ENCODE measurements at places on chromosomes 1 and 21.

GRCh38 chr21:45141507-45141906, 67.1 kb downstream of the ADARB1 start:
- DNase-seq = no peak

DNA sequence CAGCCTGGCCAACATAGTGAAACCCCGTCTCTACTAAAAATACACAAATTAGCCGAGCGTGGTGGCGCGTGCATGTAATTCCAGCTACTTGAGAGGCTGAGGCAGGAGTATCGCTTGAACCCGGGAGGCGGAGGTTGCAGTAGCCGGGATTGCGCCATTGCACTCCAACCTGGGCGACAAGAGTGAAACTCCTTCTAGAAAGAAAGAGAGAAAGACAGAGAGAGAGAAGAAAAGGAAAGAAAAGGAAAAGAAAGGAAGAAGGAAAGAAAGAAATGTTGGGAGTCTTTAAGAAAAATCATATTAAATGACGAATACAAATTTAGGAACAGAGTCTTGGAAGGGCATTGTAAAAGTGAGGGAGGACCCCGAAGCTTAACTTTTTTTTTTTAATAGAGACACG, 1.8 kb upstream of the HNRNPR start:
- no peak for DNase-seq

GRCh38 chr1:221381910-221382623, 359.8 kb downstream of the DUSP10 start:
- DNase-seq = no peak

DNA sequence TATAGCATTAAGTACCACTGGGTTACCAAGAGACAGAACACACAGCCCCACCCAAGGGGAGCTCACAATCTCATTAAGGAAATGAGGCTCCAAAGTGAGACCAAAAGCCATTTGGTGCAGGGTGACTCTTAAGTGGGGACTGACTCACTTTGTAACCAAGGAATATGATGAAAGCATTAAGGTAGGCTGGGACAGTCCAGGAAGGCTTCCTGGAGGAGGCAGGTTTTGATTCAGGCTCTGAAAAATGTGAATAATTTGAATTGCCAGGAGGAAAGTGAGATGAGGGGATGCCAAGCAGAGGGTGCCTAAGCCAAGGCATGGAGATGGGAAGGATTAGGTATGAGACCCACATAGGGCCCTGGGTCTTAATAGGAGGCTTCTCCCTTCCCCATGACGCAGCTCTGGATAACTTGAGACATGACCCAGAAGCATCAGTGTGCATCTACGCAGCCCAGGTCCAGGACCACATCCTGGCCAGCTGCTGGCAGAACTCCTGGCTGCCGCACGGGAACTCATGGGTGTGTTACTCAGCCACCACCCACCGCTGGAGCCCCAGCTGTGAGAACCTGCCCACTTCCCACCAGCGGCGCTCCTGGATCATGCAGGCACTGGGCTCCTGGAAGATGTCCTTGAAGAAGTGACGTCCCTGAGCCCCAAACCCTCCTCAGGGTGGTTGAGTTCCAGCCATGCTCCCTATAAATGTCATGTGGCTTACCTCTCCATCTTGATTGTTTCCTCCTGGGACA, 5.9 kb upstream of the TTC4 start:
- DNase-seq = no peak

- DNase-seq = no peak
Measured at GRCh38 chr1:46452931-46453325, 36.7 kb upstream of the DMBX1 start.

DNA sequence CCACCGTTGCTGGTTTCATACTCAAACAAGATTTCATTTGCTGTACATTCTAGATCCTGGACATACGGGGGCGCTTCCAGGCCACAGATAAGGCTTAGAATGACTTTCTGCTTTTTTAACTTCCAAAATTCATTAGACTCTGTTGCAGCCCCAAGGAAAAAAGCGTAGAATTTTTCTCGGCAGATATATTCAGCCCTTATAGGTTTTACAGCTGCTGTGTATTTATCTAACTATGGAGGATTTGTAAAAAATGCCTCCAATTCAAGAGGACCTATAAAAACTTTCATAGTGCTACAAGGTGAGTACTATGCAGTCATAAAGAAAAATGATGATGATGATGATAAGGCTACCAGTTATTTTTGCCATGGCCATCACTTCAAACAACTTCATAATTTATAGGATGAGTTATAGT, 51.6 kb downstream of the SLC30A10 start:
- DNase-seq = no peak

DNA sequence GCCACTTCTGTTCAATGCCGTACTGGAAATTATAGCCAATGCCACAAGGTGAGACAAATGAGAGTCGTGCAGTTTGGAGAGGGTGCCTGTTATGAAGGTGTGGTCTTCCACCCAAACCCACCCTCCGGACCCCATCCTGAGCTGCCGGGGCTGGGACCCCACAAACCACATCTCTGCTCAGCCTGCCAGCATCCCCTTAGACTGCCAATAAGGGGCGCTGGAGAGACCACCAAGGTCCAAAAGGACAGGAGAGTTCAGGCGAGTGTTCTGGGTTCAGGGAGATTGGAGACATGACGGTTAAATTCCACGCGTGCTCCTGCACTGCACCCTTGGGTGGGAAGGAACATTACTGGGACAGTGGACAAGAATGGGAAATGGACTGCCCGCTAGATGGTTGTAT, 48.7 kb upstream of the COL18A1 start:
- no peak for DNase-seq

- no peak for DNase-seq
Measured at GRCh38 chr1:66533804-66534740, at the start of gene SGIP1. Gene SGIP1 (plus strand): TSS chr1:66534153. CDS start chr1:66534359, 206 bp downstream.

- DNase-seq = no peak
Measured at GRCh38 chr1:229614701-229615100, 11.2 kb downstream of the TAF5L start.

GRCh38 chr1:18556364-18556763, 74.3 kb upstream of the PAX7 start:
- DNase-seq = no peak

DNA sequence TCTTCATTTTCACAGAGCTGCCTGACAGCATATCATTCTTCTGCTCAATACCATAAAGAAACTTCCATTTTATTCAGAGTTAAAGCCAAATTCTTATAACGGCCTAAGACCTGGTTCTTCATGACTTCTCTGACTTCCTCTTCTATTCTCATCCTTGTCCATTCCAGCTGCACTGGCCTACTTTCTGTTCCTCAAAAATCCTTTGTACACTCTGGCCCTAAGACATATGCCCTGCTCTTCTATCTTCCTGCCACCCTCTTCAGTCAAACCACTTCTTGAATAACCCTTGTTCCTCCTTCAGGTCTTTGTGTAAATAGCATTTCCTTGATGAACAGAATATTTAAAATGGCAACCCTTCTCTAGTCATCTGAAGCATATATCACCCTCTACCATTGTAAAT, 1338.7 kb upstream of the ADGRL2 start:
- DNase-seq = no peak

- no peak for DNase-seq
Measured at GRCh38 chr1:44642925-44643324, 31.4 kb downstream of the TMEM53 start.

DNA sequence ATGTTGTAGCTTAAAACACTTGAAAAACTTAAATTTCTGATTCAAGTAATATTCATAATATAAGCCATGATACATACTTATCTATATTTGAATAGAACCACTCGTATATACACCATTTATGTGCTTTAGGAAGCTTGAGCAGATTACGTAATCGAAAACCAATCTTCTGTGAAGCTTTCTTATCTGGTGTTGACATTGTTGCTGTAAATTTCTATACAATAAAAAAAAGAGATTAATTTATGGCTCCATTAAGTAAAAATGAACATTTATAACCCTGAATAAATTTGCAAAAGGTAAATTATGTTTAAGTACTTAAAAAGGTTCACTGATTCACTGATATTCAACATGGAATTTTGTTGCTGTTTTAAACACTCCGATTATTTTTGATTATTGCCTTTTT, 21.4 kb downstream of the LIN9 start:
- no peak for DNase-seq

GRCh38 chr21:29751473-29752185, 188.2 kb downstream of the GRIK1 start:
- no peak for DNase-seq

- no peak for DNase-seq
Measured at GRCh38 chr1:202245391-202245790, 51.8 kb downstream of the LGR6 start.

DNA sequence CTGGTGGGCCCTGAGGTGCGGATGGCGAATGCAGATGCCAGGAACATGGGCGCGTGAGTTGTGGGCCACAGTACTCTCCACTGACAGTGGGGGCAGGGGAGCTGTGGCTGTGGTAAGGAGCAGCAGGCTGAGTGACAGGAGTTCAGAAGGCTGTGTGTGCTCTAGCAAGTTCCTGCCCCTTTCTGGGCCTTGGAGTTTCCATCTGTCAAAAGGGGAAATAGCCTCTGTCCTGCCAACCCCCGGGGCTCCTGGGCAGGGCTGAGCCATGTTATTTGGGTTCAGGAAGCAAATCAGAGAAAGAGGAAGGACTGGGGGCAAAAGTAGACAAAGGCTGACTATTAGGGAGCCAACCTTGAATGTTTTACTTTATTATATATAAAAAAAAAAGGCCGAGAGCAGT, 19.5 kb upstream of the MFN2 start:
- DNase-seq = no peak

DNA sequence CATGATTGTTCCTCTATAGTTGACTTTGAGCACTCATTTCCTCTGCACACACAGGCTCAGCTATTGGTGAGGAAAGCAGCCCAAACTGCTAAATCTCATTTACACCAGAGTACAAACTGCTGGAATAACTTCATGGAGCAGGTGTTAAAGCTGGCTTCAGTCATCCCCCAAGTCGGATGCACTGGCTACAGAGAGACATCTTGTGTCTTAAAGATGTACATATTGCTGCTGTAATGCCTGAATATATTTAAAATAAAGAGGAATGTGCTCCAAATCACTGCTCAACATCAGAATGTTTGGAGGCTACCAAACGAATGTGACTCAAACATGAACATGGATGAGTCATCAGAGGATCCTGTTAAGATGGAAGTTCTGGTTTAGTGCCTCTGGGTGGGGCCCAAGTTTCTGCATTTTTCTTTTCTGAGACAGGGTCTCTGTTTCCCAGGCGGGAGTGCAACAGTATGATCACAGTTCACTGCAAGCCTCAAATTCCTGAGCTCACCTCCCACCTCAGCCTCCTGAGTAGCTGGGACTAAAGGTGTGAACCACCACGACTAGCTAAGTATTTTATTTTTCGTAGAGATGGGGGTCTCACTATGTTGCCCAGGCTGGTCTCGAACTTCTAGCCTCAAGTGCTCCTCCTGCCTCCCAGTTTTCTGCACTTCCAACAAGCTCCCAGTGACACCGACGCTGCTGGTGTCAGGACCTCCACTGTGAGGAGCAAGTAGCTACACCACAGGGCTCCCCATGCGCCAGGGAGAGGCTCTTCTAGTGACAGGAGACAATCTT, 79.0 kb upstream of the KRTAP19-8 start:
- no peak for DNase-seq

GRCh38 chr1:211632117-211632807, 43.2 kb downstream of the NEK2 start:
- DNase-seq = no peak

- no peak for DNase-seq
Measured at GRCh38 chr1:63350320-63350719, 17.1 kb upstream of the ALG6 start.

GRCh38 chr21:44820851-44821250, 3.0 kb upstream of the SUMO3 start:
- no peak for DNase-seq

DNA sequence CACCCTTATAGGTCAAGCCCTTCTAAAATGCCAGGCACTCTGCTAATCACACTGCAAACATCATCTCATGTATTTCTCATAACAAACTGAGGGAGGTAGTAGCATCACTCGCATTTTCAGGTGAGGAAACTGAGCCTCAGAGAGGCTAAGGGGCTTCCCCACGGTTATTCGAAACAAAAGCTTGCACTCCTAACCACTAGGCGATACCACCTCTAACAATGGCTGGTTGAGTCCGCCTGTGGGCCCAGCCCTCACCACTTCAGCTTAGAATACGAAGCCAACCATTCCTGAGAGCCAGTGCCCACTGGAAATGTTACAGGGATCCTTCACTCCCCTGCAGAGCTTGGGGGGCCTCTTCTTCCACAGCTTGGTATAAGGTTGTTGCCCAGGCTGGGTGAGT, 65.3 kb upstream of the TENT5C start:
- DNase-seq = no peak

GRCh38 chr1:4784761-4785160, 130.4 kb downstream of the AJAP1 start:
- no peak for DNase-seq

DNA sequence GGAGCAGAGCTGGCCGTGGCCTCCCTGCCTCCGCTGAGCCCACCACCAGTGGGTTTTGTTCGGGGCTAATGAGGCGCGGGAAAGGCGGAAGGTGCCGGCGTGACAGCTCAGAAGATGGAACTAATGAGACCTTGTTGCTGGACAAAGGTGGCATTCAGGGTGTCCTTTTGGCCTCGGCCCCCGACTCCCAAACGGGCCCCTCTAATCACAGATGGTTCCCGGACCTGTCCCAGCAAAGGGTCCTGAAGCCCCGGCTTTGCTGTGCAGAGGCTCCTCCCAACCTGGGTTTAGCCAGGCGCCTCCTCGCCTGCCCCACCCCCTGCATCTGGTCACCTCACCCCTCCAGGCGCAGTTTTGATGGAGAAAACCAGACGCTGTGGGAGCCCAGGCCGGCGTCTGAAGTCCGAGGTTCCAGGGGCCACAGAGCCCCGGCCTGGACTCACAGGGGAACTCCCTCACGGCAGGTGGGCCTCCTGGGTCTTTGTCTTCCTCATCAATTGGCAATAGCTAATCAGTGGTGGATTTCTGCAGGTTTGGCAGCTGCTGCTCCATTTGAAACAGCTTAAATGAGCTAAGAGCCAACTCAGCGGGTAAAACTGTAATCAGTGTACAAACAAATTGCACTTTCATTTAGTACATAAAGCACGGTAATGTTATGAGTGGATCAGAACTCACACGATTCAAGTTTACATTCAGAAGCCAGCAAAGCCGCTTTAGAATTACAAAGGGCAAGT, 44.3 kb upstream of the ADARB1 start:
- DNase-seq = no peak

DNA sequence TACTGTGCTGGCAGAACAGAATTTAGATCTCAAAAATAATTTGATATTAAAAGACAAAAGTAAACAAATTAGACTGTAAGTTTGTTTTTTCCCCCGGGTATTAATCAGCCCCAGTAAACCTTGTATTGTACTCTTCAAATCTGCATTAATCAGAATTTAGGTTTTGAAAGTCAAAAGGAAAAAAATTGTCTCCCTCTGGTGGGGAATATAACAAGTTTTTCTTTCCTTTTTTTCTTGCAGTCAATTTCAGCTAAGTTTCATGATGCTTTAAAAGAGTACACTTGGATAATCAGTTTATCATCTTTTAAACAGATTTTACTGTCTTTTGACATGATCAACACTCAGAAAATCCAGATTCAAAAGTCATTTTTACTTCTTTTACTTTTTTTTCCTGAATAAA, 134.5 kb upstream of the PKN2 start:
- no peak for DNase-seq

DNA sequence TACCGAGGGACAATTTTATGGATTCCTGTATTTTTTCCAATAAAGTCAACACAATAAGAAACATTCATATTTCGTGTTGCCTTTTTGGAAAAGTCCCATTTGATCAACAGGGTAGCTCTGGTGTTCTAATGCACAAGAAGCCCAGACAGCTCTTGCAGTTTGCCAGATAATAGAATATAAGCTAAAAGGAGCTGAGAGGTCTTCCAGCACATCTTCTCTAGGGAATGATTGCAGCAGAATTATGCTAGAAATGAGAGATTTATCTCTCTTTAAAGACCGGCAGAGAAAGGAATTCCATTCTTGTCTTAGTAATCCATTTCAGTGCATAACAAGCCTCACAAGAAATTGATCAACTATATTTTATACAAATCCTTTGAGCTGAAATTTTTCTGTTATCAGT, 25.0 kb upstream of the DDX59 start:
- DNase-seq = no peak

All from activated CD8-positive, alpha-beta memory T cell treated with anti-CD3 and anti-CD28 coated beads for 1 hour (primary cell).